Activated CD4-positive, alpha-beta T cell treated with anti-CD3 and anti-CD28 coated beads, Interleukin-10, Interleukin-2, amounts not matched to agents 100 ng/mL and 50 ng/mL, durations not matched to agents 16 hours and 8 hours (primary cell): ENCODE measurements at places on chromosomes 11 and 22.

- DNase-seq: no peak
Observed at GRCh38 chr22:32409977-32410376, 2.1 kb downstream of the RTCB start.

DNA sequence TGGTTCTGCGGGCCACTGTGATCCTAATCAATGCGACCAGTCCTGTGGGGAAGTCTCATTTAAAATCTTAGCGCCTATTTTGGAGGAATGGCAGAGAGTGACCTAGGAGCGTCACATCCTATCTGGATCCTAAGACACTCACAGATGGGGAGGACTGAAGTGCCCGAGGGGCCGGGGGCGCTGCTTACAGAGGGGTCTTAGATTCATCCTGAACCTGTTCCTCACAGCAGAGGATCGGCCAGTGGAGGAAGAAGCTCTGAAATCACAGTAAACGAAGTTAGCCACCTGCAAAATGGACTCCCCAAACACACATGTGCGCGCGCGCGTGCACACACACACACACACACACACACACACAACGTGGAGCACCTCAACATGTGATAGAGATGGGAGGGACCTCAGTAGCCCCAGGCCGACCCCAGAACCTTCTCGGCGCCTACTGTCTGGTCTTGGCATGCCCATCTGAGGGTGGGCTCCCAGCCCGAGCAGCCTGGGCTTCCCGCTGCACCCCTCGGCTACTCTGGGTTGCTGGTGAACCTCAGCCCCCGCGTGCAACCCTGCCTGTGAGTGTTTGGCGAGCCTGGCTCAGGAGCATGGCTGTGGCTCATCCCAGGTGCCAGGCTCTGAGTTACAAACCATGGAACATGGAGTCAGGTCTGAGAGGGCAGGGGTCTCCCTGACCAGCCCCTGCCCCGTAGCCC, 613.3 kb downstream of the TBC1D22A start:
- DNase-seq: no peak

GRCh38 chr11:128898580-128899344, 7.6 kb downstream of the KCNJ5 start:
- DNase-seq: no peak

DNA sequence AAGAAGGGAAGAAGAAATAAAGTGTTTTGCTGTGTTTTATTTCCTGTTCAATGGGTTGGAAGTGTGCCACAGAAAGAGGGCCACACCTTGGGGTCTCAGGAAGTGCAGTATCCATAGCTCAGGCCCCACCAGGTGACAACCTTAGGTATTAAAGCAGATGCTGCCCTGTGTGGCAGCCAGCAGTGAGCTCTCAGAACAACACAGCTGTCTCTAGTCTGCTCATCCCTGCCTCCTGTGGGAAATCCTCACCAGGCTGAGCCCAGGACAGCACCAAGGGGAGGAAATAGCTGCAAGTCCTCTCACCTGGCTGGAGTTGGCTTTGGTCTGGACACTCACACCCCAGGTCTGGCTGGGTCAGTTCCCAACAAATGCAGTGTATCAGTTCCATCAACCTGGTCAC, 25.1 kb downstream of the ARL14EP start:
- DNase-seq: no peak

GRCh38 chr11:111347002-111347722, 31.9 kb downstream of the POU2AF1 start:
- no peak for DNase-seq

- DNase-seq: no peak
Observed at GRCh38 chr22:21970800-21971617, 11.6 kb downstream of the TOP3B start.
